Eye (tissue), 1 donor: ENCODE measurements at places on chromosomes 16 and 17.

- no peak for DNase-seq
These were observed 117.3 kb upstream of the TBX2 start for GRCh38 chr17:61282377-61282776.

GRCh38 chr16:57889960-57890751, 80.8 kb downstream of the CNGB1 start:
- DNase-seq = no peak

GRCh38 chr16:89430436-89431157, 59.8 kb downstream of the ANKRD11 start:
- no peak for DNase-seq

GRCh38 chr16:89534252-89534756, 26.1 kb downstream of the SPG7 start:
- DNase-seq = no peak

- DNase-seq = peak; percentile 28
These were observed 48.4 kb downstream of the TOX3 start for GRCh38 chr16:52498328-52499059.
